ENCODE measurements at places on chromosomes 7 and 10.

- no peak for DNase-seq
These were observed 592.3 kb upstream of the GALNT17 start for GRCh38 chr7:70539617-70540016.

- DNase-seq: no peak
These were observed 67.7 kb downstream of the ELAPOR2 start for GRCh38 chr7:86991771-86992191.

DNA sequence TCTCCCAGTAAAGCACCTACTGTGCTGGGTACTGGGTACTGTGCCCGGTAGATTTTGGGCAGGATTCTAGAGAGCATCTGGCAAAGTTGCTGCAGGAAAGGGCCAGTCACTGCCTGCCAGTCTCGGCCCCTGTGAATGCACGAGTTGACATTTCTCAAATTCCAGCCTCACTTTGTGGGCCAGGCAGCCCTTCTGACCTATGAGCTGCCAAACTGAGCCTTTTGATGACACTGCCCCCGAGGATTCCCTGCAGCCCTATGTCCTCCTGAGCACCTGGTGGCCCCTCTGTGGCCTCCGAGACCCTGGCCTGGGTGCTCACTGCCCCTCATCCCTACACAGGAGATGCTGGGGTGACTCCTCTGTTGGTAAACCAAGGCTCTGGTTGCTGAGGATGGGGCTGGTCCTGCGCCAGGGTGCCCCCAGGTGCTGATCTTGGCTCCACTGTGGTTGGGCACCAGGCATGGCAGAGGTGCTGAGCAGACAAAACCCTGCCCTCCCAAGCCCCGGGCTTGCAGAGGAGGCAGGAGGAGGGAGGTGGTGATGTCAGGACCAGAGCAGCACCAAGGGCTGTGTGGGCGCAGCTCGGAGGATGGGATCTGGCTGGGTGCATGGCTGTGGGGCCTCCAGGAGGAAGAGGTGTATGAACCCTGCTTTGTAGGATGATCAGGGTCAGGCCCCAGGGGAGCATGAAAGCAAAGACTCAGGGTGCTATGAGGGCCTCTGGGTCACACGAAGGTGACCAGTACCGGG, 16.2 kb downstream of the LHPP start:
- no peak for DNase-seq

GRCh38 chr10:91378061-91378460, 32.1 kb upstream of the HECTD2 start:
- DNase-seq: no peak

DNA sequence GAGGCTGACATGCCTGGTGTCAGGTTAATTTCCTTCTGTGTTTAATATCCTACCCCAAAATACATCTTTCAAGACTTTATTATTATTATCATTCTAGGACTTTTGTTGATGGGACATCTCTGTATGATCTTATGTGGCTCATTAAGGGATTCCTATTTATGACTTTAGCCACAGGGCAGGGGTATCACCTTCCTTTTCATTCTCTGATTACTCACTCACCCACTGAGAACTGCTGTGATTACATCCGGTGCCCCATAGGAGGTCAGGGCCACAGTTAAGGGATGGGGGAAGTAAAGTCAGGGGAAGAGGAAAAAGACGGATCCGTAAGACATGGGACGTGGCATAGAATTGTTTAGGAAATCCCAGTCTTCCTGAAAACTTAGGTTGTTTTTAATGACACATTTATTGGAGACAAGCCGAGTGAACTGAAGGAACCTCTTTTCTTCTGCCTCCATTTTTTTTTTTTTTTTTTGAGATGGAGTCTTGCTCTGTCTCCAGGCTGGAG, 61.0 kb upstream of the PITRM1 start:
- DNase-seq: no peak

GRCh38 chr10:126930883-126931503, 25.8 kb downstream of the DOCK1 start:
- no peak for DNase-seq

DNA sequence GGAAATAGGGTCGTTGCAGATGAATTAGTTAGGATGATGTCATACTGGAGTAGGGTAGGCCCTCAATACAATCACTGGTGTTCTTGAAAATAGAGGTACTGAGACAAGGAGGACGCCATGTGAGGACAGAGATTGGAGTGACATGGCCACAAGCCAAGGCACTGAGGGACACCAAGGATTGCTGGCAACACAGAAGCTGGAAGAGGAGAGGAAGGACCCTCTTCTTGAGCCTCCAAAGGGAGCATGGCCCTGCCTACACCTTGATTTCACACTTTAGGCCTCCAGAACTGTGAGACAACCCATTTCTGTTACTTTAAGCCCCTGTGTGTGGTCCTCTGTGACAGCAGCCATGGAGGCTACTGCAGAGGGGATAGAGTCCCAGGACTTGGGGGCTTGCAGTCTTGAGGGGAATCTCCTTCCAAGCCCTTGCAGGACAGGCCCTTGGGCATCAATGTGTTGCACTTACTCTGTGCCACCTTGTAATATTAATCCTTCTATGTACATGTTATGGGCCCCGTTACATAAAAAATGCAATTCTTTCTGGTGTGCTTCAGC, 3.7 kb upstream of the AOC1 start:
- no peak for DNase-seq

GRCh38 chr7:49244543-49244942, 320.2 kb downstream of the CDC14C start:
- no peak for DNase-seq

- DNase-seq: no peak
These were observed 288.0 kb downstream of the FGFR2 start for GRCh38 chr10:121310151-121310711.

GRCh38 chr7:3634396-3634795, 333.3 kb downstream of the SDK1 start:
- DNase-seq: no peak

GRCh38 chr10:71371750-71372166, 25.0 kb upstream of the CDH23 start:
- DNase-seq: no peak

GRCh38 chr7:43698460-43699255, 30.7 kb downstream of the COA1 start:
- DNase-seq: no peak

DNA sequence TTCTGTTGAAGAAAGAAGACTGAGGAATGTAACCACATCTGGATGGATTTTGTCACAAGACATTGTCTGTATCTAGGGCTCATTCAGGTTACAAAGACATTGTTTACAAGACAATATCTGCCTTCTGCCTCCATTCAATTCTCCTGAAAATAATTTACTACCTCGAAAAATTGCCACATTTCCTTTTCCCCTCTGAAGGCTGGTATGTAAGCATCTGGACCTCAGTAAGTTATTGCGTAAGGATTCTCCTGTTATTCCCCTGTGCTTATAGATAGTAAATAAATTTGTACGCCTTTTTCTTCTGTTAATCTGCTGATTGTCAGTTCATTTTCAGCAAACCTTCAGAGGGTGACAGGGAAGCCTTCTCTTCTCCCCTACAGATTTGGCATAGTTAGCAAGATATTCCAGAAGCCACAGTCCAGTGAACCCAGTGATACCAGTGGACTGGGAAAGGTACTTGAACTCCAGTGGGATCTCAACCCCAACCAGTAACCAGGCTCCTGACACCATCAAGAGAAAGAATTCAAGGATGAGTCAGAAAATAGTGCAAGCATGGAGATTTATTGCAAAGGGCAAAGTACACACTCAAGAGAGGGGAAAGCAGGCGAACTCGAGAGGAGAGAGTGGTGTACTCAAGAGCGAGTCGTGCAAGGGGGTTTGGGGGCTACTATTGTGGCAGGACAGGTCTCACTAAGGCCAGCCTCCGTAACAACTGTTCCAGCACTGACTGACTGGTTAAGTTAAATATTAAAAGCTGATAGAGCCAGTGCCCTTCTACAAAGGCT, 706.9 kb upstream of the GHITM start:
- DNase-seq: no peak

- DNase-seq: no peak
These were observed 9.1 kb downstream of the SEM1 start for GRCh38 chr7:96700516-96700915.

GRCh38 chr10:109820620-109821405, 102.5 kb downstream of the XPNPEP1 start:
- no peak for DNase-seq

DNA sequence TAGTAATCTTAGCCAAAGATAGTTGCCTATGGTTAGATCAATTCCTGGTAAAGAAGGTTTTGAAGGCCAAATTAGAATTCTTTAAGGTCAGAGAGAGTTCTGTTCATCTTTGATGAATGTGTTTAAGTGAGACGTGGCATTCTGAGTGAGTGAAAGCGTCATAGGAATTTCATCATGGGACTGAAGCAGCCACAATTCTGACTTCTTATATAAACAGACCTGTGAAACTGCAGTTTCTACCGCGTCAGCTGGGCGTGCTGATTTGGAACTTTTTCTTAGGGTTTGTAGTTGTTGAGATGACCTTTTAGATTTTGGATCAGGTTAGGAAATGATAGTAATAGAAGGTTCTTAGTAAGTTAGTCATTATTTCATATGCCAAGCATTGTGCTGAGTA, 103.8 kb downstream of the CNNM2 start:
- DNase-seq: peak; percentile 79

GRCh38 chr10:8404721-8405120, 350.2 kb downstream of the GATA3 start:
- DNase-seq: peak; percentile 49

GRCh38 chr10:36256166-36256565, 614.1 kb upstream of the FZD8 start:
- peak; percentile 12 for DNase-seq

Measured in H4 (cell line).